HTR-8/SVneo (cell line): ENCODE measurements at places on chromosomes 6 and 20.
A peak's percentile ranks its signal among the peaks of the same experiment; 100 is the strongest.

- DNase-seq: no peak
Measured at GRCh38 chr6:155132617-155133016, 131.2 kb upstream of the CLDN20 start.

DNA sequence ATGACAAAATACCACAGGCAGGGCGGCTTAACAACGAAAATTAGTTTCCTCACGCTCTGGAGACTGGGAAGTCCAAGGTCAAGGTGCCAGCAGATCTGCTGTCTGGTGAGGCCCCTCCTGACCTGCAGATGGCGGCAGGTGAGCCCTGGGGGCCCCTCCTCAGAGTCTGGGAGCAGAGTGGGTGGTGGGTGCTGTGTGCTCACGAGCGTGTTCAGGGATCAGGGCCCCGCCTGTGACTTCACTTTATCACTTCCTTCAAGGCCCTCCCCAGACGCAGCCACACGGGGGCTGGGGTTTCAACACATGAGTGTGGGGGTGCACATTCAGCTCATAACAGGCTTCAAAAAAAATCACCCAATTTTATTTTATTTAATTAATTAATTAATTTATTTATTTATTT lies 39.3 kb downstream of the SLC2A4RG start:
- DNase-seq: no peak

DNA sequence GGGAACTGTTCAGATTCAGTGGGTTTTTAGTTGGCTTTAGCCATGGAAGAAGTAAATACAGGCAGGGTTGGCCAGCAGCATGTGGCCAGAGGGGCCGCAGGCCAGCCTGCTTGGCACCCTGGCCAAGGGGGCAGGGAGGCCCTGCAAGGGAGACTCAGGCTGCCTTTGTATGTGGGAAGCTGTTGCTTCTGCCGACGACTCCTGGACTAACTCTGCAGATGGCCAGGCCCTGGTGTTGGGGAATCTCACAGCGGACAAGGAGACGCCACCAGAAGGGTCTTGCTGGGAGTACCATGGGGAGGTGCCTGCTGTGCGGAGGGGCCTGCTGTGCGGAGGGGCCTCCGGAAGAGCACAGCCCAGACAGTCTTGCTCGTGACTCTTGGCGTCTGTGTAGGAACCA lies 25.2 kb downstream of the PYGB start:
- no peak for DNase-seq

GRCh38 chr6:130520221-130520620 lies 154.4 kb downstream of the TMEM200A start:
- no peak for DNase-seq

DNA sequence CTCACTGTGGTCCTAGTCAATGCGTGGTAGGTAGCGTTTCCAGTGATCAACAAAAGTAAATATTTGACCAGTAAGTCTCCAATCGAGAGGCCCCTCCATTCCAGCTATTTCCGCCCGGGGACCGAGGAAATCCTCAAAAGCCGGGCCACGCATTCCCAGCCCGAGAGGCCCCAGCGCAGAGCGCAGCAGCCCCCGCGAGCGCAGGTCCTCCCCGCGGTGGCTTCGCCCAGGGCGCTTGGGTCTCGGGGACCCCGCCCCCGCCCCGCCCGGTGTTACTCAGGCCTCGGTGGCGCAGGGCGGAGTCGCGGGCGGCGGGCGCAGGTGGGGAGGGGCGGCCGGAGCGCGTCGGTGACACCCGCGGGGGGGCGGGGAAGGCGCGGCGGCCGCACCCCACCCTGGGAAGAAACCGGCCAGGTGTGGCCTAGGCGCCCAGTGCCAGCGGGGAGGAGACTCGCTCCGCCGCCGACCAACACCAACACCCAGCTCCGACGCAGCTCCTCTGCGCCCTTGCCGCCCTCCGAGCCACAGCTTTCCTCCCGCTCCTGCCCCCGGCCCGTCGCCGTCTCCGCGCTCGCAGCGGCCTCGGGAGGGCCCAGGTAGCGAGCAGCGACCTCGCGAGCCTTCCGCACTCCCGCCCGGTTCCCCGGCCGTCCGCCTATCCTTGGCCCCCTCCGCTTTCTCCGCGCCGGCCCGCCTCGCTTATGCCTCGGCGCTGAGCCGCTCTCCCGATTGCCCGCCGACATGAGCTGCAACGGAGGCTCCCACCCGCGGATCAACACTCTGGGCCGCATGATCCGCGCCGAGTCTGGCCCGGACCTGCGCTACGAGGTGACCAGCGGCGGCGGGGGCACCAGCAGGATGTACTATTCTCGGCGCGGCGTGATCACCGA lies at the start of gene DSP:
Gene DSP (plus strand): TSS at position 497 of the 890 bp plus-strand sequence. CDS start 245 bp downstream, at position 742.
- peak; percentile 61 for DNase-seq

- DNase-seq: peak; percentile 13
Measured at GRCh38 chr6:7697820-7698623, 27.9 kb upstream of the BMP6 start.

- DNase-seq: no peak
Measured at GRCh38 chr20:23268792-23269354, 81.7 kb upstream of the NXT1 start.

DNA sequence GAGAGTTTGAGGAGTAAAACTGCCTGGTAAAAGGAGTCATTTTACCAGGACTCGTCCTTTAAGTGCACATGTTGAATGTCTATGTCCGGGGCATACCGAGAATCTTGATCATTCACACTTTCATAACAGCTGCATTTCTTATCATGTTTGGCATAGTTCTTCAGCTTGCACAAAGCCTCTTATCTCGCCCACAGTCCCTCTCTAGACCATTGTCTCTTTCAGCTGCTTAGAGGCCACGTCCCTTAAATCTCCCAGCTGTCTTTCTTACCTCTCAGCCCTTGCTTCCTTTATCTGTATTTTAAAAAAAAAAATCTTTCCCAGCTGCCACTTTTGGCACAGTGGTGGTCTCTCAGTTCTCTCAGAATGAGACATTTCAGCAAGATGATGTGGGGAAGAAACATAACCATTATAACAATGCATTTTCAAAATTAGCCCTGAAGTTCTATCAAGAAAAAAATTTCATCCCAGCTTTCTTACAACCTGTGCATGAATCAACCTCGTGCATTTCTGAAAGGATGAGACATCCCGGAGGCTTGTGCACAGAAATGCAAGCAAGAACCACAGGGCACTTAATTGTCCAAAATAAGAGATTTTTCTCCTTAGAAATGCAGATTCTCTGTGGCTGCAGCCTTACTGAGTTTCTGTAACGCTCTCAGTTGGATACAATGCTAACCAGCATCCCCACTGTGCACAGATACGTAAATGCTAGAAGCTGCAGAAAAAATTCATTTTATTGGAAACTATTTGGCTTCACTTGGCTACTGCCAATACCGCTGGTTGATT lies 24.2 kb downstream of the RBM24 start:
- DNase-seq: no peak

GRCh38 chr6:133040094-133040802 lies 200.9 kb upstream of the EYA4 start:
- DNase-seq: peak; percentile 7

DNA sequence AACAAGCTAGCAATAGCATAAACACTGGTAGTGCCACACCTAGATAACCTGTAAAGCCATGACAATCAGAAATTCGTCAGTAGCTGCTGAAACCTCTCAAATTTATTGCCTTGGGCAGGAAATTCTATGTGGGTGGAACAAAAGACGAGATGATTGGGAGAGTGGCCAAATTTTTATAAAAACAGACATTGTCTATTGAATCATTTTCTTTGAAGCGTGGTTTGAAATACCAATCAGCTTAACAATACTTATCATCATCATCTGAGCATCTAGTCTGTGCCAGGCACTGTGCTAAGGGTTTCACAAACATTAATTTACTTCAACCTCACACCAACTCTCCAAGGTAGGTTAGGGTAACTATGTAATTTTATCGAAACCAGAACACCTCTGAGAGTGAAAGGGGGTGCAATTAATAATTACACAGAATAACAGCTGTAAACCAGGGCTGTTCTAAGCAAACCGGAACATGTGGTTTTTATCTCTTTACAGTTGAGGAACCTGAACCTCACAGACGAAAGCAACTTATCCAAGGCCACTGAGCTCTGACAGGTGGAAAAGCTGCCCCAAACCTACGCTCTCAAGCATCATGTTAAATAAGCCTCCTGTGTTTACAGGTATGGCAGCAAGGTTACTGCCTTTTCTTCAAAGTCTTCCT lies 43.4 kb downstream of the NHSL1 start:
- DNase-seq: no peak

GRCh38 chr20:55893031-55893430 lies 112.3 kb downstream of the CBLN4 start:
- no peak for DNase-seq

GRCh38 chr6:31666337-31666965 lies 571 bp downstream of the CSNK2B start:
- DNase-seq: no peak

- DNase-seq: no peak
Measured at GRCh38 chr6:24600903-24601302, 45.1 kb downstream of the KIAA0319 start.

GRCh38 chr6:168676552-168677322 lies 235.8 kb downstream of the SMOC2 start:
- DNase-seq: no peak

DNA sequence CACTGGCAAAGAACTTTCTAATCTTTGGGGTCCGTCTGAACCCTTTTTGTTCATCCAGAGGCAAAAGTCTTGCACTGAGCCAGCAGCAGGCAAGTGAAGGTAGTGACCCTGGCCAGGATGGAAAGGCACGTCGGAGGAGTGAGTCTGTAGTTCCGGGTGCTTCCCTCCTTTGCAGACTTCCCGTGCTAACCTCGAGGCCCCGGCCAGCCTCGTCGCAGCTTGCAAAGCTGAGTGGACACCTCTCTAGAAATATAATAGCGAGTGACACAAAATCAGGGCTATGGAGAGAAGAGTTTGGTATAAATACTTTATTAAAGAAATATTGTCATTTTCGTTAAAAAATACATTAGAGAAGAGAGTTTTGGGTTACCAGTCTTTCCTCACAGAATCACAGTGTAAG lies 9.9 kb downstream of the PSMG4 start:
- no peak for DNase-seq

- DNase-seq: no peak
Measured at GRCh38 chr6:22784601-22785410, 215.4 kb downstream of the HDGFL1 start.

DNA sequence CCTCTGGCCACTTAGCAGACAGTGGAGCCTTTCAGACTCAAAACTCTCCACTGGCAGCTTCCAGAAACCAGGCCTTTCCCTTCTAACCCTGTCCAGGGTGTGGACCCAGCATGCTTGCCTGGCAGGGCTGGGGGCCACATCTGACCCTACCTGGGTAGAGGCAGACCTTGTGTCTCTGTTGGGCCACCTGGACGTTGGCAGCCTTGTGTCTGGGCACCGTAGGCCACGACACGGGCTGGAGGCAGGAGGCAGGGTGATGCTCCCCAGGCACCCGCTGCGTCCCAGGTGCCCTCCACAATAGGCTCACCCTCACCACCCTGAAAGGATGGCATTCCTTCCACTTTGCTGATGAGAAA lies 67.6 kb downstream of the NOL4L start:
- DNase-seq: no peak

DNA sequence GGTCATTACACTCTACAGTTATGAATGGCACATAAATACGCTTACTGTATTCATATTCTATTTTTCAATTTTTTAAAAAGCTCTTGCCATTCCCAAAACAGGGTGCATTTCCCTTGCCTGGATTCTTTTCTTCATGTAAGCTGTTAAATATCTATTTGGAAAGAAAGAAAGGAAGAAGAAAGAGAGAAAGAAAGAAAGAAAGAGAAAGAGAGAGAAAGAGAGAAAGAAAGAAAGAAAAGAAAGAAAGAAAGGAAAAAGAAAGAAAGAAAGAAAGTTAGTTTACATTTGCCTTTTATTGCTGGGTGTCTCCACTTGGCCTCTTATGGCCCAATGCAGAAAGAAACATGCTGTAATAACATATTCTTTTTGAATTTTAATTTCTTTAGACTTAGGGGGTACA lies 165.9 kb upstream of the ATXN1 start:
- DNase-seq: no peak

DNA sequence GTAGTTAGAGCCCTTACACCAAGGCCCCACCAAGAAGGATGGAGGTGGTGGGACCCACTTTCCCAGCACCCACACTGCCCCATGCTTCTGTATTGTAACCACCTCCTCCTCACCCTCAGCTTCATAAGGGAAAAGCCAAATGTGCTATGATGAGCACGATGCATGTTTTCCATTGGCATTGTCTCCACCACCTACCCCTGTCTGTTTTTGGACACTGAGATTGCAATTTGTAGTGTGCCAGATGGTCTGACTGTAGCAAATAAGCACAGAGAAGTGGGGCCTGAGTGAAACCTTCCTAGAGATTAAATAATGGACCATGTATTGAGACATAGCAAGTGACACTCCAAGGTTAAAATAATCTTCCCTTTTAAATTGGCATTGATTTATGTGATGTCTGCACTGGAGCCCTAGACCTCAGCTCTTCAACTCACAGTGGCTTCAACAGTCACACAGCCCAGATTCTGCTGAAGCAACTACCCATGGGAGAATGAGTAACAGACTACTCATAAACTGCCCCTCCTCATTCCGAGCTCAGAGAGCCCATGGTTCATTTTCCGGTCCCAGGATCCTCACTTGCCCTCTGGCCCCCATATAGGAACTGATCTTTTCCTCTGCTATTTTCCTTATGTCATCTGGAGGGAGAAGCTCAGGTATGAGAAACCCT lies 177.9 kb downstream of the COL9A1 start:
- peak; percentile 8 for DNase-seq

- DNase-seq: no peak
Measured at GRCh38 chr6:14284969-14285590, 167.5 kb downstream of the CD83 start.

DNA sequence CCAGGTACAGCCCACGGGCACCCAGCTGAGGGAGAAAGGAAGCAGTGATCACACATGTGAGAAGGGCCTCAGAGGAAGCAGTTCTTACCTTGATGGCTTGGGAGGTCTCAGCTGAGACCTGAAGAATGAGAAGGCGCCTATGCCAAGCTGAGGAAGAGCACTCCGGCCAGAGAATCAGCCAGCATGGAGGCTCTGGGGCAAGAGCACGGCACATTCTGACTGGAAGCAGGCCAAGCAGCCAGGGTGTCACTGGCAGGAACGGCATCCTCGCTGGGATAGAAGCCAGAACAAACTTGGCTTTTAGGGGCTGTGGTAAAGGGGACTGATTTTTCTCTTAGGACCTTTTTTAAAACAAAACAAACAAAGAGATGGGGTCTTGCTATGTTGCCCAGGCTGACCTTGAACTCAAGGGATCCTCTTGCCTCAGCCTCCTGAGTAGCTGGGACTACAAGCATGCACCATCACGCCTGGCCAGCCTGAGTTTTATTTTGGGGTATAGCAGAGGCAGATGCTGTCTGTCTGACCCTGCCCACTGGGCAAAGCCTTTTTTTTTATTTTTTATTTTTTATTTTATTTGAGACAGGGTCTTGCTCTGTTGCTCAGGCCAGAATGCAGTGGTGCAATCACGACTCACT lies 17.6 kb downstream of the GHRH start:
- no peak for DNase-seq

- no peak for DNase-seq
Measured at GRCh38 chr20:44616604-44616964, 34.2 kb downstream of the PKIG start.

GRCh38 chr20:21322921-21323331 lies 19.8 kb downstream of the XRN2 start:
- DNase-seq: no peak

- peak; percentile 88 for DNase-seq
Measured at GRCh38 chr20:58524814-58525213, 9.6 kb upstream of the APCDD1L start.
